ENCODE measurements at places on chromosomes 13 and 19.

GRCh38 chr13:94656766-94657165, 55.1 kb downstream of the GPR180 start:
- DNase-seq: no peak

DNA sequence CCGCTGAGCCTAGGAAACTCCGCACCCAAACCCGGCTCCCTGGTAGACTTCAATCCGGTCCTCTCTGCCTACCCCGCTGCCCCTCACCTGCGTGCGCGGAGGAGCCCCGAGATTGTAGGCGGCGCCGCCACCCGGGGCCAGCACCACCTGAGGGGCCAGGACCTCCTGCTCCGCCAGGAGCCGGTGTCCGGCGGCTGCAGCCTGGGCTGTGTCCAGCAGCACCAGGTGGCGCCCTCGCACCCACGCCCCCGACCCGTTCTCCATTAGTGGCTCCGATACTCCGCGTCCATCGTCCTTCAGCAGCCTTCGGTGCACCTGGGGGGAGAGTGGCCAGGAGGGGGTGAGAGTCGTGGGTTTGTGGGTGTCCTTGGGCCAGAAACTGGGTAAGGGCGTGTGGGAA, 18.5 kb downstream of the MAN2B1 start:
- DNase-seq: no peak

DNA sequence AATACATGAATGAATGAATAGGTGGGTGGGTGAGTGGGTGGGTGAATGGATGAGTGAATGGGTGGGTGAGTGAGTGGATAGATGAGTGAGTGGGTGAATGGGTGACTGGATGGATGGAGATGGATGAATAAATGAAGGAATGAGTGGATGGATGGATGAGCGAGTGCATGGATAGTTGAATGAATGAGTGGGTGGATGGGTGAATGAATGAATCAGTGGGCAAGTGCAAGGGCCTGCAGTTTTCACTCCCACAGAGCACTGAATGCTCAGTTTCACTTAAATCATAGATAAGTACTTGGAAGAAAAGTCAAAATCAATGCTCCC, 12.4 kb downstream of the GAS6 start:
- no peak for DNase-seq

DNA sequence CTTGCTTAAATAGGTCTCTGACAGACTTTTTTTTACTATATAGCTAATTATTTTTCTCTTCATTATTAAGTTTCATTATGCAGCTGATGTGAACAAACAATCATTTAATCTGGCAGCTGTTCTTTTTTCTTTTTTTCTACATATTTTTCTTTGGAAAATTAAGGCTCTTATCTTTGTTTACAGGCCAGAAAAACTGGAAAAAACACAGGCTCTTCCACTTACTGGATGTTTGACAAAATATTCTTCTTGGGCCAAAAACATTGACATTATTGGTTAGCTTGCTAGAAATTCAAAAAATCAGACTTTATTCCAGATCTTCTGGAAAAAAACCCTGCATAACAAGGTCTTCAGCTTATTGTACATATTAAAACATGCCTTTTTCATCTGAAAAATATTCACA, 15.7 kb downstream of the ZNF66 start:
- DNase-seq: no peak

DNA sequence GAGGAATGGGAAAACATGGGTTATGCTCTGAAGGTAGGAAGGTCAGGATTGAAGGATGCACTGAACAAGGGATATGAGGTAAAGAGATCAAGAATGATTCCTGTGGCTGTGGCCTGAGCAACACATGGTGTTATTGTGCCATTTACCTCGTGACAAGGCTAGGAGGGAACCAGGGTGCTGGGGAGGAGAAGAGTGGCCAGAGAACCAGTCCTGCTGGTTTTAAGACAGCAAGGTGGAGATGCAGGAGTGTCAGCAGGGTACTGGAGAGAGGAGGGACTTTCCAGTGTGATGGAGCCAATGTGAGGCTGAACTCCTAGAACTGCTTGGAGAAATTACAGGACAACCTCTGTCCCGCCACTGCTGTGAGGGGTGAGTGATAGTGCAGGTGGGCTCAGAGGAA, 282.4 kb downstream of the MYO16 start:
- DNase-seq: no peak

DNA sequence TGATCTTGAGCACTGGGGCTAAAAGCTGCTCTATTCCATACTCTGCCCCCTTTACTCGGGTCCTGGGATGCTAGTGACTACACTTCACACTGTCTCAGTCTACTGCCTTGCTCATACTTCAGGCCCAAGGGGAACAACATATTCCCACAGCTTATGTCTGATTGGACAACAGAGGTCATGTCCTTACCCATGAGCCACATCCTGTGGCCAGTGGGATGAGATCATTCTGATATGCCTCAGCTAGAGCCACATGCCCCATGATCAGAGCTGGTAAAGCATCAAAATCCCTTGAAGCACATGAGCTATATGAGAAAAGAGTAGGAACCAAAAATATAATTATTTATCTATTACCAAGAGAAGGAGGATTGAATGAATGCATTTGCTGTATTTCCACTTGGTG, 290.1 kb upstream of the TSHZ3 start:
- no peak for DNase-seq

GRCh38 chr19:33714149-33714548, 82.5 kb upstream of the KCTD15 start:
- no peak for DNase-seq

- DNase-seq: no peak
Measured at GRCh38 chr13:98500963-98501421, 75.9 kb downstream of the STK24 start.

- peak; percentile 55 for DNase-seq
Measured at GRCh38 chr19:18233224-18233825, 7.1 kb upstream of the PDE4C start.

- no peak for DNase-seq
Measured at GRCh38 chr13:79802389-79803085, 321.6 kb downstream of the NDFIP2 start.

- no peak for DNase-seq
Measured at GRCh38 chr13:92313382-92313781, 913.2 kb upstream of the GPC6 start.

- DNase-seq: no peak
Measured at GRCh38 chr13:37475966-37476365, 122.6 kb downstream of the POSTN start.

DNA sequence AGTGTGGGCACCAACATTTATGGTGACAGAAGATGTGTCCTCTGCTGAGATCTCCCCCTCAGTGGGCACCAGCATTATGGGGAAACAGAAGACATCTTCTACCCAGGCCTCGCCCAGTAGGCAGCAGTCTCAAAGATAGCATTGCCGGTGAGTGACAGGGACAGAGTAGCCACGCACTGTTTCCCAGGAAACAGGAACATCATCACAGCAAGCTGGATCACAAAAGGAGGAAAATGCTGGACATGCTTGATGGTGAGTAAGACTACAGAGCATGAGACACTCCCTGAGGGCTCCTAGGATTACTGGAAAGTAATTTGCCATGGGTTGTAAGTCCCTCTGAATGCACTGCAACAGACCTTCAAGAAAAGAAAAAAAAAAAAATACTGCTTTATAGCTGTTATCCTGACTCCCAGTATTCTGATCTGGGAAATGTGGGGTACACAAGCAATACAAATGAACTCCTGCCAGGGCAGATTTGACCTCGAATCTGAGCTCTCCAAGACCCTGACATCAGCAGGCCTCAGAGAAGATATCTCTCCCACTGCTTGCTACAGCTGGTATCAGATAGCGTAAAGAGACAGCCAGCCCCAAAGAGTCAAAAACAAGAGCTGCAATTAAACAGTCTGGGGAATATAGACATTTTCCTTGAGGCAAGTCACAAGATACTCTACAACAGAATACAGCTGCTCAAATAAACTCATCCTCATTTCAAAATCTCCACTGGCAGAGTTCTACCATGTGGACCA, 180.4 kb downstream of the RBM26 start:
- no peak for DNase-seq

- DNase-seq: no peak
Measured at GRCh38 chr13:35255241-35255640, 221.2 kb downstream of the MAB21L1 start.

- no peak for DNase-seq
Measured at GRCh38 chr13:110129076-110129475, 177.9 kb downstream of the COL4A1 start.

DNA sequence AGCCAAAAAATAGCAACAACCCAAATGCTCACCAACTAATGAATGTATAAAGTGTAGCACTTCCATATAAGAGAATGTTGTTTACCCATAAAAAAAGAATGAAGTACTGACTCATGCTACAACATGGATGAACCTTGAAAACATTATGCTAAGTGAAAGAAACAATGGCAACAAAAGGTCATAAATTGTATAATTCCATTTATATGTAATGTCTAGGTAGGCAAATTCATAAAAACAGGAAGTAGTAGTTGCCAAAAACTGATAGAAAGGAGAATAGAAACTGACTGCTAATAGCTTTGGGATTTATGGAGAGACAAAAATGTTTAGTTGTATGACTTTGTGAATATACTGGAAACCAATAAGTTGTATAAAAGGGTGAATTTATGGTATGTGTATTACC, 21.6 kb downstream of the MYCBP2 start:
- no peak for DNase-seq

- DNase-seq: peak; percentile 90
Measured at GRCh38 chr19:4576016-4576933, 16.8 kb upstream of the SEMA6B start.

GRCh38 chr19:12665281-12665573, 1.3 kb downstream of the MAN2B1 start:
- DNase-seq: no peak

All from glutamatergic neuron (in vitro differentiated cells).